Head of caudate nucleus (tissue), 42 donors: ENCODE measurements at places on chromosomes 13 and 19.

DNA sequence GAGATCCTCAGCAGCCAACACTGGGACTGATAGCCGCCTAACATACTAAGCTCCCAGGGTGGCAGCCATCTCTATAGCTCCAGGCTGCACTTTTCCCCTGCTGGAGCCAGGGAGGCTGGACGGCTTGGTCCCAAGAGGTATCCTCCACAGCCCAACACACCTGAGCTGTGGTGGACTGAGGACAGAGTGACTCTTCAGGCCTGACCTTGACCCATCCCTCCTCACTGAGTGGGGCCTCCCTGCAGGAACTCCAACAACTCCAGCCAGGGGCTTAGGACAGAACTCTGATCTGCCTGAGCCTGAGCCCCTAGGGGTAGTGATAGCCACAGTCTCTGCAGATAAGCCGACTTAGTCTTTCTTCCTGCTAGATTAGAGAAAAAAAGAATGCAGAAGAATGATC is 958.1 kb upstream of the PRR20A start:
- no peak for DNase-seq

- DNase-seq = no peak
These were observed 12.0 kb upstream of the FBXL3 start for GRCh38 chr13:77038907-77039480.

GRCh38 chr19:5801796-5802619 is 2.9 kb upstream of the NRTN start:
- no peak for DNase-seq

- no peak for DNase-seq
These were observed 118.3 kb downstream of the DNAJC15 start for GRCh38 chr13:43141685-43142084.

- no peak for DNase-seq
These were observed 554.0 kb upstream of the SPRY2 start for GRCh38 chr13:80894917-80895316.

- peak; percentile 61 for DNase-seq
These were observed 6.5 kb upstream of the LIPE start for GRCh38 chr19:42433503-42434260.

DNA sequence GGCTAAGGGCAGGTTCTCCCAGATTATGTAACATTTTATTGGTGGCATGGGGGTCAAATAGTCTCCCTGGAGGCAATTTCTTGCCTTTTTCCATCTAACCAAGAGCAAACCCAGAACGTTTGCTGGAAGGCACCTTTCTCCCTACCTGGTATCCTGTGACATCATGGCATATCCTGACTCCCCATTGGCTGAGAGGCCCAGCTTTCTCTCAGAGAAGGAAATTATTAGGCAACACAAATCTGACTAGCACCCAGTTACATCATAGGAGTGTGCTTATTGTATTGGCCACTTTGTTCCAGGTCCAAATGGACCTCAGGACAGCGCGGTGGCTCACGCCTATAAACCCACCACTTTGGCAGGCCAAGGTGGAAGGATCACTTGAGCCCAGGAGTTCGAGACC is 13.0 kb downstream of the NTN5 start:
- DNase-seq = no peak

- DNase-seq = no peak
These were observed 1.7 kb downstream of the UBE2M start for GRCh38 chr19:58556622-58557220.

GRCh38 chr19:33467851-33468250 is 53.7 kb downstream of the PEPD start:
- DNase-seq = no peak

GRCh38 chr19:1863328-1863637 is at the start of gene KLF16:
KLF16 (minus strand) TSS chr19:1863579; CDS start chr19:1863497, 82 bp downstream.
- no peak for DNase-seq
